Esophagus squamous epithelium (tissue), 5 donors: ENCODE measurements at places on chromosomes 6 and 20.

GRCh38 chr6:106227612-106228507 is 97.7 kb downstream of the ATG5 start:
- H3K27me3 ChIP-seq, result no peaks in the 10 kb centered on the region
- H3K27ac ChIP-seq, result no peak overlapping the region
- no peak for DNase-seq
- no peaks in the 10 kb centered on the region for H3K4me1 ChIP-seq
- H3K36me3 ChIP-seq, result no peaks in the 10 kb centered on the region
- no peak overlapping the region for H3K4me3 ChIP-seq

DNA sequence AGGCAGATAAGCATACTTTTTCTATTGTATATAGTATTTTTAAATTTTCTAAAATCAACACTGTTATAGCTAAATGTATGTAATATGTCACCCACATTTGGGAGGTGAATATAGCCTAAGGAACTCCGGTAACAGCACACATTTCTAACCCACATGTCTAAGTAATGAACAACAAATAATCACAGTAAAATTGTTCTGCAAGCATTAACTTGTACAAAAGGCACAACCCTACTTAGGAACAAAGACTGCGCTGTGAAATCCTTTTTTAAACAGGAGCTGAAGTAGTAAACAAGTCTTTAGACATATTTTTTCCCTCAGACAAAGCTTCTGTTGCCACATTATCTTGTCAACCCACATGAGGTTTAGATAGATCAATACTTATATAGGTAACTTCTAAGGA is 872.4 kb upstream of the SLC35B3 start:
- no peaks in the 10 kb centered on the region for H3K27me3 ChIP-seq
- H3K4me1 ChIP-seq, result no peaks in the 10 kb centered on the region
- H3K4me3 ChIP-seq, result no peak overlapping the region
- no peaks in the 10 kb centered on the region for H3K36me3 ChIP-seq
- no peak for DNase-seq

GRCh38 chr6:56437171-56437900 is 190.0 kb upstream of the COL21A1 start:
- no peak for DNase-seq
- no peaks in the 10 kb centered on the region for H3K36me3 ChIP-seq
- no peaks in the 10 kb centered on the region for H3K27me3 ChIP-seq
- H3K4me3 ChIP-seq, result no peak overlapping the region
- H3K4me1 ChIP-seq, result no peaks in the 10 kb centered on the region
- H3K27ac ChIP-seq, result no peak overlapping the region

DNA sequence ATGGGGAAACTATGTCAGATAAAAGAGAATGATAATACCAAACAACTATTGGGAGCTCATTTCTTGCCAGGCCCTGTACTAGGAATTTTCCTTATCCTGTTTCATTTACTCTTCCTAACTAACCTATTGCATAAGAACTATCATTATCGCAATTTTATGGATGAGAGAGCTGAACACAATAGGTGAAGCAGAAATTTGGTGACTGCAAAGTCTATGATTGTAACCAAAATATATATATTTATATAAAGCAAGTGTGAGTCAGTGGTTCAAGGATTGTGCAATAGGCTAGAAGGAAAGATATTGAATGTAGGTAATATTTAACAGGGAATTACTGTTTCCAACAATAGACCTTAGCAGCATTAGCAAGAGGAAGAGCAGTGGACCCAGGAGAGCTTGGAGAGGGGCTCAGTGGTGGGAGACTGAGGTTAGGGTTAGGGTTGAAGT is 181.1 kb upstream of the TENT5A start:
- H3K27me3 ChIP-seq, result no peaks in the 10 kb centered on the region
- H3K4me3 ChIP-seq, result no peak overlapping the region
- no peak for DNase-seq
- H3K4me1 ChIP-seq, result peaks cover 1% of the 10 kb centered on the region

- H3K27me3 ChIP-seq, result no peaks in the 10 kb centered on the region
- no peak overlapping the region for H3K4me3 ChIP-seq
- DNase-seq, result no peak
- no peaks in the 10 kb centered on the region for H3K36me3 ChIP-seq
- H3K4me1 ChIP-seq, result no peaks in the 10 kb centered on the region
- H3K27ac ChIP-seq, result no peak overlapping the region
These were observed 39.4 kb upstream of the MLIP start for GRCh38 chr6:54071821-54072340.

DNA sequence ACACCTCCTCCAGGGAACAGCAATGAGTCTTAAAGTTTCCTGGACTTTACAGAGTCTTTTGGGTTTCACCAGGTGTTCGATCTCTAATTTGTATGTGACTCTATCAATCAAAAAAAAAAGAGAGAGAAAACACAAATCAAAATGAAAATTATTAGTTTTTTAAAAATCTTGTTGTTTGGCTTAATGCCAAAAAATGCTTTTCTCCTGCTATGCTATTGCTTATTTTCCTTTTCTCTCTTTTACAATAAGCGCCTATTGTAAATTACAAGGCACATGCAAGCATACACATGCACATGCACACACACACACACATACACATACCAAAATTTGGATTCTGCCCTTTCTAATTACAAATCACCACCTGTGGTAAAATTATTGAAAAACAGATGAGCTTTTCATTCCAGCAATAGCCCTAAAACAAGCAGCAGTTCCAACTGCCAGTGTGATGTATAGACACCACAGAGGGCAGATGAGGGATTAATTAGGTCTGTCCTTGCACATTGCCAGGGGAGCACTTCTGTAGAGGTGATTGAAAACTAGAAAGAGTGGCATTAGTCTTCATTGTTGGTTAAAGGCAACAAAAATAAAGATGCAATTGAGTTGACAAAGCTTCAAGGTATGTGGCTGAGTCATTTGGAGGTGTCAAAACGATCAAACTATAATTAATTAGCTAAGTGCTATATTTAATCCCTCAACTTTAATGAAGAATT is 631.7 kb downstream of the TFAP2B start:
- no peak for DNase-seq
- H3K4me3 ChIP-seq, result no peak overlapping the region
- peaks cover 10% of the 10 kb centered on the region for H3K4me1 ChIP-seq
- H3K27ac ChIP-seq, result no peak overlapping the region
- H3K27me3 ChIP-seq, result no peaks in the 10 kb centered on the region
- no peaks in the 10 kb centered on the region for H3K36me3 ChIP-seq

DNA sequence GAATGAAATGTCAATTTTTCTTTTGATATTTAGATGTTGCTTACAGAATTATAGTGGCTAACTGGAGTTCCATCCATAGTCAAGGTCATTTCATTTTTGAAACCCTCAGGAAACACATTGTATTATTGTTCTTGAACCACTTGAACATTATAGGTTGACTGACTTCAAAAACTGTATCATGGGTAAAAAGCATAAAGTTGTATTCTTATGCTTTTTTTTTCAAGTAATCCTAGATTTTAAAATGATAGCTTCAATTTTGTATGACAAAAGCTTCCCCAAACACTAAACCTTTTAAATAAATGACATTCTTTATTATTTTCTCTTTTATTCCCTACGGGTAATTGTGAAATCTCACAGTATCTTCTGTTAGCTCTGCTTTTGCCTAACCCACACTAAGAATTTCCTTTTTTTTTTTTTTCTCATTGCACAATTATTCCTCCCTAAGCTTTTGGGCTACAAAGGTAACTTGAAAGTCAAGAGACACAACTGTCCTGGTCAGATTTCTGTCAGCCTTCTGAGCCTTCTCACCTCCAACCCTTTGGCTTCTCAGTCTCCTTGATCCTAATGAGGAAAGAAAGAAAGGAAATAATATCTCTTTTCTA is 36.9 kb upstream of the LAMA4 start:
- no peaks in the 10 kb centered on the region for H3K36me3 ChIP-seq
- no peak overlapping the region for H3K4me3 ChIP-seq
- no peaks in the 10 kb centered on the region for H3K27me3 ChIP-seq
- peaks cover 15% of the 10 kb centered on the region for H3K4me1 ChIP-seq
- no peak overlapping the region for H3K27ac ChIP-seq
- DNase-seq, result no peak
